ENCODE measurements at places on chromosomes 2 and 18. TPM values are rescaled to one million over a fixed set of nuclear protein-coding genes. Genes with fewer than 3 reads are reported as not detected.

The TUBA3E gene
- not detected for total RNA-seq

The CPLX4 gene
- total RNA-seq, result not detected

The MAP3K19 gene
- not detected for total RNA-seq

The KDM3A gene
- 24.2 TPM for total RNA-seq

The NYAP2 gene
- 0.02 TPM for total RNA-seq

The SRSF7 gene
- total RNA-seq, result 357 TPM
